Activated T-helper 1 cell treated with anti-CD3 and anti-CD28 coated beads, Interleukin-2, amount 50 U/mL, for 16 hours (primary cell): ENCODE measurements at places on chromosomes 2 and 18.

GRCh38 chr18:51361130-51361860, 163.8 kb upstream of the MEX3C start:
- no peak for DNase-seq

DNA sequence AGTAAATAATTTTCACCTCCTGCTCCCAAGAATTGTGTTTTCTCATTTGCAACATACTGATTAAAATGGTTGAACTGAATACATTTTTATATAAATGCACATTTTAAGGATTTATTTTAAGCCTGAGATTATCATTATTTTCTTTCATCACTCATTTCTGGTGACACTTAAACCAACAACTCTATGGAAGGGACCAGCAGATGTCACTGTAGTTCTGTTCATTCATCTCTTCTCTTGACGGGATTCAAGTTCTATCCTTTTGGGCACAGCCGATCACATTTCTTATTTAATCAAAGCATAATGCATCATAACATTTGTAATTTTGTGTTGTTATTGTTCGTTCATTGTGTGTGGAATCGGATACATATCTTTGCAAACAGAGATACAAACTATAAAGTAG, 417.9 kb downstream of the HRH4 start:
- no peak for DNase-seq

DNA sequence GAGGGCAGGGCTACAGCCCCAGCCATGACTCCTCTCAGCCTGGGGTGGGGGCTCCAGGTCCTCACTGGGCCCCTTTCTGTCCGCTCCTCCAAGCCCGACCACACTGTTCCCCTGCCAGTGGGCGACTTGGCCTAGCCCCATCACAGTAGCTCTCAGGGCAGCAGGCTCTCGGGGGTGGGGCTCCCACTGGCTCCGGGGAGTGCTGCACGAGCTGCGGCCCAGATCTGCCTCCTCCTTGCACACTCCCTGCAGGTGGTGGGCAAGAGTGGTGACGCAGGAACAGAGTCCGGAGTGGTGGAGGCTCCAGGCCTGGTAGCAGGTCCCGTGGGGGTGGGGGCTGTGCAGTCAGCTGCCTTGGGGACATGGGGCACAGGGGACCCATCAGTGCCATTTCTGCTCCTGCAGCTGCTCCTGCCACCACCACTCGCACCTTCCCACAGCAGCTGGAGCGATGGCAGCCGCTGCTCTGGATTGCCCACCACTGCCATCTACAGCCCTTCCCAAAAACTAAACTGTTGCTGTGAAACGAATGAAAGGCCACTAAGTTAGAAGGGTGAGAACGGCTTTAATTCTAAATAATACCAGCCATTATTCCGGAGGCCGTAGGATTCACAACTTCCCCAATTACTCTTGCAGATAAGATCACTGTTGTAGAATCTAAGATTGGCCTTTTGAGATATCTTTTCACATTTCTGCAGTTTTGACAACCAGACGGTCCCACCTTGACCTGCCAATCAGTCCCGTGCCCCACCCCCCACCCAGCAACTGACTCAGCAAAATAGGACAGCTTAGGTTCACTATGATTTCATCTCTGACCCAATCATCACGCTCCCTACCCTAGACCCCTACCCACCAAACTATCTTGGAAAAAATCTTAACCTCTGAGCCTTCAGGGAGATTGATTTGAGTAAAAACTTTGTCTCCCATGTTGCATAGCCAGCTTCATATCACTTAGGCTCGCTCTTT, 530.2 kb downstream of the DCC start:
- no peak for DNase-seq

DNA sequence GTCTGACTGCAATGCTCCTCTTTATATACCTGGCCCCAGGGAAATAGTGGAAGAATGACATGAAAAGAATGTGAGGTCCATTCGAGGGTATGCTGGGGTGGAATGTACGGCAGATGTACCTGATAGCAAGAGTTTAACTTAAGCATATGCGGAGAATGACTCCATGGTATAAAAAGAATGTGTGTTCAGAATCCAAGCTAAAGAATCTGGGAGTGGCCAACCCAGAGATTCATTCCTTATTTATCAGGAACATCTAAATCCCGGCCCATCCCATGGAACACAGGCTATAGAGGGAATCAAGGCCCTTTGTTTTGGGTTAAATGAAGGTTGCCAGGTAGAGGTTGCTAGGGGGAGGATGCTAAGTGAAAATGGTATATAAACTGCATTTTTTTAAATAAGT, 150.0 kb downstream of the ZNF385B start:
- no peak for DNase-seq

GRCh38 chr18:8912348-8913326, 189.9 kb upstream of the NDUFV2 start:
- no peak for DNase-seq

GRCh38 chr2:86014493-86014892, 91.2 kb downstream of the POLR1A start:
- no peak for DNase-seq

DNA sequence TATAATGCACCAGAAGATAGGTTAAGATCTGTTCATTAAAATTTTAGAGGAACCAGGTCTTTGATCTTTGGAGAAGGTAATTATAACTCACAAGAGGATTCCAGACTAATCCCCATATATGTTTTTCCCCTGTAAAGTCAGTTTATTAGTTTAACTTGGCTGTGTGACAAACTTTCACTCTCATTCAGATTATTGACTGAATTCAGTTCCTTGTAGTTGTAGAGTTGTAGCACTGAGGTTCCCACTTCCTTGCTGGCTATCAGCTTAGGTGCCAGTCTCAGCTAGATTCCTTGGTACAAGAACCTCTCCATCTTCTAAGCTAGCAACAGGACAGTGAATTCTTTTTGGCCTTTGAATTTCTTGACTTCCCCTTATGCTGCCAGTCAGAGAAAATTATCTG, 19.1 kb downstream of the REG1A start:
- no peak for DNase-seq

GRCh38 chr2:45814488-45814887, 163.0 kb downstream of the PRKCE start:
- no peak for DNase-seq

GRCh38 chr2:17901246-17901645, 22.8 kb downstream of the KCNS3 start:
- DNase-seq: no peak

GRCh38 chr18:48122376-48122775, 191.9 kb upstream of the SMAD2 start:
- no peak for DNase-seq

DNA sequence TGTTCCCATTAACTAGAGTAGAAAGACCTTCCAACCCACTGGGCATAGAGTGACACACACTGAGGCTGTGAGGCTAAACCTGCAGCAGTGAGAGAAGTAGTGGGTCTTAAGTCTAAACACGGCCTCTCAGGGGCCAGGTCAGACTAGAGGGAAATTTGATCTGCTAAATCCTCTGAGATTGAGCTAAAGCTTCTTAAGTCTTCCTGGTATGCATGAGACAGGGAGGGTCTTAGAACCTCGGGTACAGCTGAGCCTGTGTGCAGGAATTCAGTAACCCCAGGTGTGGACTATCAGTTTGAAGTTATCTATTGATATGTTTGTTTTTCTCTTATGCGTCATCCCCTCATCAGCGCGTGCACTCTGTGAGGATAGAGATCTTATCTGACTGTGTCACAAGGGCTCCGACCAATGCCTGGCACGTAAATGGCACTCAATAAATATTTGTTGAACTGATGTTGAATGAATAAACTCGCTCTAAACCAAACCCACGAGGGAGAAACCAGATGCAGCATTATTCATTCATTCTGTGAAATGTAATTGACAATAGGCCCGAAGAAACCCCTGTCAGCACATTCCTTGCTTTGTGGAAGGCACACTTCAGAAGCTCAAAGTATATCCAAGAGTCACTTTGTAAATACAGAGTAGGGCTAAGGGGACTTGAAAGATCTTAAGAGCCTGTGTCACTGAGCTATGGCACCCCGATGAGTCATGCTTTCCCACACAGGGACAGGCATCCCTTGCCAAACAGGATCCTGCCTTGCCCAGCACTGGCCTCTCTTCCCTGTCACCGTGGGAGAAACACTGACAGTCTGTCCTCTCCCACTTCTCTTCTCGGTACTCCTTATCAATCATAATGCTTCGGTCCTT, 21.7 kb upstream of the RAB10 start:
- DNase-seq: no peak

DNA sequence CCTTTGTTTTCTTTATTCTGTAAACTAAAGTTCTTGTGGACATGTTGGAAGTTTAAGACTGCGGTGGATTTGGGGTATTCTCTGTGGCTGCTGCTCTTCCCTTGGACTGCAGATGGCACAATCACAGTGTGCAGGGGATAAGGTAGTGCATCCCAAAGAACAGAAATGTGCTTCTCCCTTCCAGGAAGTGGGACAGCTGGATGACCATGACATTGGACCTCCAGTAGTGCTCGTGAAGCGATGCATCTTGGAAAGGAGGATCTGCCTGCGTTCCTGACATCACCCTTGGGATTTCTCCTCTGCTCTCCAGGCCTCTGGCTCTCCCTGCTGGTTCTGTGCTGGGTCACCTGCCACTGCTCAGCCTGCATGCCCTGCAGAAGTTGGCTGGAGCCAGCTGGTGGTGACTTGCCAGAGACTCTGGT, 109.9 kb downstream of the SLC4A3 start:
- no peak for DNase-seq

DNA sequence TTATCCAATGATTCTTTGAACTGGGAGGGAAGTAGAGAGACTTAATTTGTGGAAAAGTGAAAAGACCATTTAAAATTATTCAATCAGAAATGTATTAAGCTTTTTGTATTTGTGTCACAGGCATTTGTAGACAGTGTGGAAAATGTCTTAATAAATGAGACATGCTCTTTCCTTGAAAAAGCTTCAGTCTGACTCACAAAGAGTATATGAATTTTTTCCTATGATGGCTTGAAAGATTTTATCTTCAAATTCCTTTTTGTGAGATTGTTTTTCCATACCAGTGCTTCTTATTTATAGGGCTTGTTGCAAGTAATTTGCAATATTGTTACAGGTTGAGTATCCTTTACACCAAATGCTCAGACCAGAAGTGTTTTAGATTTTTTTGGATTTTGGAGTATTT, 39.5 kb downstream of the STON1 start:
- no peak for DNase-seq

DNA sequence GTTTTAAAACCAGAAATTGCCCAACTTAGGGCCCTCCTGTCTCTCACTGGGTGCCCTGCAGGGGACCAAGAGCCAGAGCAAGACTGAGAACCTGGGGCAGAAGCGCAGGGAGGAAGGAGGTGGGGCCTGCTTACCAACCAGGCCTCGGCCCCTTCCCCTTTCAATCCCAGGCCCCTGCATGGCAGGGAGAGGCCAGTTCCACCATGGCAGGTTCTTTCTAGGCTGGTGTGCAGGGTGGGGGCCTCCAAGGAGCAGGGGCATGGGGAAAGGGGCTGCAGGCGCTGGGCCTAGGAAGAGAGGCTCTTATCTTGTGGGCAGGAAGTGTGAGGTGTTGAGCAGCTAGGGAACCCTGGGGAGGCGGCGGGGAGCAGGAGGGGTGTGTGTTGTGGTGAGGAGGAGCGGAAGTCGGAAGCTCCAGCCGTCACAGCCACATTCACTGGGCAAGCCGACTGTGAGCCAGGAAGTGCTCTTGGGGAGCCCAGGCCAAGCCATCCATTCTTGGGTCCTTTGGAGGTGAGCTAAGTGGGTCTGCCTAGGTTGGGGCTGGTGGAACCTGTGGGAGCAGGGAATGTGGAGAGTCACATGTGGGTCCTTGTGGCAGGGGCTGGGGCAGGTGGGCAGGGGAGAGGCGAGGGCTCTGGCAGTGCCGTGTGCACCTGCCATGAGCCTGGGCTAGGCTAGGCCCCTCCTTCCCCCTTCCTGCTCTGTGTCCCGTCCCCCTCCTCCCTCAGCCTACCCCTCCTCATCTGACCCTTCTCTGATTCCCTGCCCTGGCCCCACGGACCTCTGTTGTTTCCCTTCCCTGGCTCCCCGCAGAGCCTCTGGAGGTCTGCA, at the start of gene PSD4:
PSD4 (plus strand) TSS at position 430 of the 834 bp plus-strand sequence. CDS start 8,486 bp downstream, outside the sequence.
- DNase-seq: peak; percentile 74

DNA sequence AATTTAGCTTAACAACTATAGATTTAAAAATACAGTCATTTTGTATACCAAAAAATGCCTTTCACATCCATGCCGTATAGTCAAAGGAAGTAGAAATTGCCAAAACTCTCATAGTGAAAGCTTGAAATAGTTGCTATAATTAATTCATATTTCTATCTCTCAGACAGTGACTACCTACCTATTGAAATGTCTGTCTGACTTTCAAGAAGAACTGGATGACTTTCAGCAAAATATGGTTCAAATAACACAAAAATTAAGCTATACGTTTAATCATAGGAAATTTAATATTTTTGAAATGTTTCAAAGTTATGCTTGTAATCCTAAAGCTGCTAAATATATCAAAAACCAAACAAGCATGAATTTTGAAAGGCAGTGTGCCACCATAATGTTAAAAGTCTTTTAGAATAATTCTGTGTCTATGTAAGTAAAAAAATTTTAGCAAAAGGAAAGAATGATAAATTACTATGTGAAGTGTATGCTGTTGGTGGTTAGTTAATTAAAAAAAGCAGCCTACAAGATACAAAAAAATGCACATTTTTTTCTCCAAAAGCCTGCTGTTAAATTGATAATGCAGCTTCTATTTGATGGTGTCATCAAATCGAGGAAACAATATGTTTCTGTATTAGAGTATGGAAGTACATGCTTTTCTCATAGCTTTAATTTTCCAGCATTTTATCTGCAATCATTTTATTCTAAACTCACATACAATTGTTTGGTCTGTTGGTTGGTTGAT, 57.7 kb upstream of the ST6GAL2 start:
- no peak for DNase-seq

GRCh38 chr2:47682216-47682749, 100.7 kb upstream of the MSH6 start:
- no peak for DNase-seq

GRCh38 chr2:2731101-2731815, 400.2 kb upstream of the MYT1L start:
- DNase-seq: no peak

GRCh38 chr18:27110319-27110718, 74.8 kb downstream of the CHST9 start:
- no peak for DNase-seq

GRCh38 chr2:7740114-7740513, 822.9 kb downstream of the RNF144A start:
- DNase-seq: no peak

GRCh38 chr18:77851802-77852201, 602.2 kb downstream of the GALR1 start:
- no peak for DNase-seq

GRCh38 chr18:25093141-25093540, 258.8 kb downstream of the ZNF521 start:
- DNase-seq: no peak

GRCh38 chr2:128753800-128754199, 435.1 kb upstream of the HS6ST1 start:
- no peak for DNase-seq

GRCh38 chr18:66874375-66874774, 270.5 kb upstream of the CDH19 start:
- no peak for DNase-seq

- no peak for DNase-seq
Observed at GRCh38 chr2:71281950-71282349, 49.6 kb upstream of the ZNF638 start.

DNA sequence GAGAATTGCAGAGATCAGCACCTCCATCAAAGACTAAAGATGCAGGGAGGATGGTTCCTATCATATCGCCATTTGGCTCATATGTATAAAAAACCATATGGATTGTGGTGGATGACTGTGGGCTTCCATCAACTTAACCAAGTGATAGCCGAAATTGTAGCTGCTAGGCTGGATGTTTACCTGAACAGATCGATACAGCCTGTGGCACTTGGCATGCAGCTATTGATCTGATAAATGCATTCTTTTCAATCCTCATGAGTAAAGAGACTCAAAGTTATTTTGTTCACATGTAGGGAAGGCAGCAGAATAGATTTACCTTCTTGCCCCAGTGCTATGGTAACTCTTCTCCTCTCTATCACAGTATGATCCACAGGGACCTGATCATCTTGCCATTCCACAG, 18.5 kb downstream of the CHCHD5 start:
- no peak for DNase-seq
